ENCODE measurements at places on chromosomes 2 and 18.

DNA sequence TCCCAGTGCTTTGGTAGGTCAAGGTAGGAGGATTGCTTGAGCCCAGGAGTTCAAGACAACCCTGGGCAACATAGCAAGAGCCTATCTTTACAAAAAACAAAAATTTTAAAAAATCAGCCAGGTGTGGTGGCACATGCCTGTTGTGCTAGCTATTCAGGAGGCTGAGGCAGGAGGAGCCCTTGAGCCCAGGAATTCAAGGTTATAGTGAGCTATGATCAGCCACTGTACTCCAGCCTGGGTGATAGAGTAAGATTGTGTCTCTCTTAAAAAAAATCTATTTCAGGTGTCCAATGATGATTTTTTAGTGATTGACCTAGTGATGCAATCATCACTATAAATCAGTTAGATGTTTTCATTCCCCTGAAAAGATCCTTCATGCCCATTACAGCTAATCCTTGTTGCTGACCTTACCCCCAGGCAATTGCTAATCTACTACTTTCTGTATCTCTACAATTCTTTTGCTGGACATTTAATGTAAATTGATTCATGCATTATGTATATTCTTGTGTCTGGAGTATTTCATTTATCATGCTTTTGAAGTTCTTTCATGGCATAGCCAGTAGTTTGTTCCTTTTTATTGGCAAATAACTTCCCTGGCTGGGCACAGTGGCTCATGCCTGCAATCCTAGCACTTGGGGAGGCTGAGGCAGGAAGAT, 10.3 kb downstream of the MOCOS start:
- DNase-seq: no peak

DNA sequence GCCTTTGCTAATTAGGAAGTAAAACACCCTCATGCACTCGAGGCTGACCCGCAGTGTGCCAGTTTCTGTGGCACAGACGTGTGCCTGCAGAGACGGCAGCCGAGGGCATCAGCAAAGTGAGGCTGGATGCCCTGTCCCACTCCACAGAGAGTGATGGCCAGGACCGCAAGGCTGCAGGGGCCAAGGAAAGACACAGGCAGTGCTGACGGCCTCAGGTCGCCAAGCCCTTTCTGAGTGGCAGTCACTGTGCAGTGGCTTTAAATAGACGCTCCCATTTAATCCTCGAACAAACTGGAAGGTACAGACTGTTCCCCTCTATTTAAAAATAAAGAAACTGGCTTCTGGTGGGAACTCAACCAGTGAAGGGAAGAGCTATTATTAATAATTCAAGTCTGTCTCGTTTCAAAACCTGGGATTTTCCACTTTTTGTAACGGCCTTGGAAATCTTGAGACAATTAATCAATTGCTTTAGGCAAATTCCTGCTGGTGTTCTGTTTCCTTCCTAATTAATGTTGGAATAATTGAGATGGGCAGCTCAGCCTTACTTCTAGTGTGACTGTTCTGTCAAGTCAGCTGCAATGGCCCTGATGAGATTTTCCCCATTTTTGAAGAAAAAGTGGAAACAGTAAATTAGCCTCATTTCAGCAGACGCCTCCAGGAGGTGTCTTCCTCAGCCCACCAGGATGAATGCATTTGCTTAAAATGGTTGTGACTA, 644.6 kb upstream of the RAB6C start:
- DNase-seq: peak; percentile 22

DNA sequence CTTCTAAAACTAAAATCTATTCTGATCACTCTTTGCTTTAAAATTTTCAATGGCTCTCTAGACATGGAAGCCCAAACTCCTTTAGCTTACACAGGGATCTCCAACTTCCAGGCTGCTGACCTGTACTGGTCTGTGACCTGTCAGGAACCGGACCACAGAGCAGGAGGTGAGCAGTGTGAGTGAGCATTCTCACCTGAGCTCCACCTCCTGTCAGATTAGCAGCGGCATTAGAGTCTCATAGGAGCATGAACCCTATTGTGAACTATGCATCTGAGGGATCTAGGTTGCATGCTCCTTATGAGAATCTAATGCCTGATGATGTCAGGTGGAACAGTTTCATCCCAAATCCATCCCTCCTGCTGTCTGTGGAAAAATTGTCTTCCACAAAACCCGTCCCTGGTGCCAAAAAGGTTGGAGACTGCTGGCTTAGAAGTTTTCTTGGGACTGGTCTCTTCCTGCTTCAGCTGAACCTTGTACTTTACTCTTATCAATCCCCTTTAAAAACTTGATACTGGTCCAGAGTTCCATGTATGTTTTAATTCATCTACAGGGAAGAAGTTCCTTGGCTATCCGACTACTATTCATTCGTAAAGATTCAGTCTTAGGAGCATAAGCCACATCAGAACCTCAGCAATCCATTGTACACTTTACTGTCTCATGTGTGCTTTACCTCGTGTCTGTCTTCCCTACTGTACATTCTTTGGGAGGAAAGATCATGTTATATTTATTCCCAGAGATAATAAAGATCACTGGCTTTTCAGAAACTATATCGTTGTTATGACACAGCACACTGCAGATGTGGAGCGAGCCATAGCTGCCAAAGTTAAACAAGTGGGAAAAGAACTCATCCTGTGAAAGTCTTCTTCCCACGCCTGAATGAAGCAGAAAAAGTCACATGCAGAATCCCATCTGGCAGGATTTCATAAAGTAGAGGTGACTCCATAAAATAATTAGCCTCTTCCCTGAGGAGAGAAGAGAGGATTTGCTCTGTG, 183.8 kb downstream of the LRATD1 start:
- no peak for DNase-seq

DNA sequence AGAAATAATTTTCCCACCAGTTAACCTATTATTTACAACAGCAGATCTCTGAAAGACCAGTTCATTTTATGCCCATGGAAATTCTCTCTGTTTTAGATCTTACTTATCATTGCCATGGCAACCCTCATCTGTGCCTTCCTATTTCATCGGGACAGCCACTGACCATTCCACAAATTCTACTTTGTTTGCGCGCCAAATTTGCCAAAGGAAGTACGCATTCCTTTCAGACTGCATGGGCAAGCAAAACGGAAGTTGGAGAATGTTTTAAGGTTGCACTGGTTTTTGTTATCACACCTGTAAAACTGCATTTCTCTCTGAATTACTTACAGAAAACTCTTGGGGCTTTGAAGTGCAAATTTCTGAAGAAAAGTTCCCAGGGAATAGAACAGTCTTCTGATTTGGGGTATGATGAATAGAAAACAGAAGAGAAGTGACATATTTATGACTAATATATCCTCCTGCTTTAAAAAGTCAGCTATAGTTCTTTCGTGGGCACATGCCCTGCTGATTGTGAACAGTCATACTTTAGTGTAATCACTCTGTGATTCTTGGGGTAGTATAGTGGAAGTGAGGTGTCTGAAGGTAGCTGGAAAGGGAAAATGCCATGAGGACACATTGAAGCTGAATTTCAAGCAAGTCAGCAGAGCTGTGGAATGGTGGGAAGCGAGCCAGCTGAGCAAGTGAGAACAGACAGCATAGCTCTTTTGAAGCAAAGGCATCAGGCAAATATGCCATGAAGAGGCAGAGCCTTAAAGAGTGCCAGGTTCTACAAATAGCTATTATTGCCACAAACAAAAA, 20.9 kb downstream of the NETO1 start:
- DNase-seq: no peak

- peak; percentile 98 for DNase-seq
These were observed at the start of the genes ELMOD3 and RETSAT for GRCh38 chr2:85354286-85355072. Gene ELMOD3 (plus strand): TSS chr2:85354769. CDS start chr2:85357199, 2,430 bp downstream. Gene RETSAT (minus strand): TSS chr2:85354528. CDS start chr2:85354507, 21 bp downstream.

DNA sequence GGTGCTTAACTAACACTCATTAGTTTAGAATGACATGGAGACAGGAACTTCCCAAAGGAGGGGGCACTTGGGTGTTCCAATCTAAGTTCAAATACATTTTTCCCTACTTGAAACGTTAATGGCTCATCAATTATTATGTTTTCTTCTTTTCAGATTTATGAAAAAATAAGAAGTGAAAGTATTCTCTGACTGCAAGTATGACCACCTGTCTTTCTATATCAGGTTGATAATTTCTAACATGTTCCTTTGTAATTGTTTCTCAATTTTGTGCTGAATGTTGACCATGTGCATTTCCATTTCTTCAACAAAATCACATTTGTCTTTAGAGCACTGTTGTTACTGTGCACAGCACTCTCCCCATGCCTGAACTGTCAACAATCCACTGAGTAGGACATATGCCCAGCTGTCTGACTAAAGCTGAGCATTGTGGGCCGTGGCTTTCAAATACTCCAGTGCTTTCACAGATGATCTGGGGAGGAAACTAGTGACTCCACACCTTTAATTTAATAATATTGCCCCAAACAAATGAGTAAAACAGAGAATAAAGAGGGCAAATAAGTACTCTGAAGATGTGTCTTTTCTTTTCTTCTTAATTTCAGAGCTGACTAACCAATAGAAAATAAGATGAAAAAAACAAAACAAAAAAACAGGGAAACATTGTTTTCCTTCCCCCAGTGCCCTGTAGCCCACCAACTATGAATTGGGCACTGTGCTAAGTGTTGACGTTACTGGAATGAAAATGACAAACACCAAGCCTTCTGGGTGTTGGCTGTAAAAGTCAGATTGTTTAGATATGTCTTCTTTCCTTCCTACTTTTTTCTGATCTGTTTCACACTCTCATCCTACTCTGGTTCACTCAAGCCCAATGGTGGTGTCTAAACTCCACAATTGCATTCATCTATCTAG, 16.0 kb downstream of the LANCL1 start:
- DNase-seq: no peak

All from G401 (cell line).